ENCODE measurements at places on chromosomes 2 and 18.

GRCh38 chr2:68726608-68727367, 7.8 kb upstream of the ARHGAP25 start:
- DNase-seq, result no peak

DNA sequence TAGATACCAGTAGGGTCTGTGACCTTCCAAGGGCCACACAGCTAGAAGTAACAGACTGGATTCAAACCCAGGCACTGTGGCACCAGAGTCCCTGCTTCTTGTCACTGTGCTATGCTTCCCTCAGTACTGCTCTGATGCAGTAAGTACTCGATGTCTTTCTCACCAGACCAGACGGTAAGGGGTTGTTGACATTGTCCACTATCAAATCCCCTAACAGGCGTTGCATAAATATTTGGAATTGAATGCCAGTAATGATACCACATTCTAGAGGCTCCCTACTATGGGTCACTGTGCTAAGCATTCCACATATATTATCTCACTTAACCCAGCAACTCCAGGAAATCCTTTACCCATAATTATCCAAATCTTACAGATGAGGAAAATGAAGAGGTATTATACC, 223.1 kb downstream of the C1D start:
- DNase-seq, result no peak

- no peak for DNase-seq
Observed at GRCh38 chr2:174670446-174670845, 72.8 kb upstream of the WIPF1 start.

GRCh38 chr18:11021477-11021876, 127.9 kb downstream of the PIEZO2 start:
- no peak for DNase-seq

- peak; percentile 22 for DNase-seq
Observed at GRCh38 chr2:223046470-223047040, 5.4 kb upstream of the KCNE4 start.

GRCh38 chr2:237254369-237254861, 159.5 kb downstream of the COL6A3 start:
- peak; percentile 88 for DNase-seq

DNA sequence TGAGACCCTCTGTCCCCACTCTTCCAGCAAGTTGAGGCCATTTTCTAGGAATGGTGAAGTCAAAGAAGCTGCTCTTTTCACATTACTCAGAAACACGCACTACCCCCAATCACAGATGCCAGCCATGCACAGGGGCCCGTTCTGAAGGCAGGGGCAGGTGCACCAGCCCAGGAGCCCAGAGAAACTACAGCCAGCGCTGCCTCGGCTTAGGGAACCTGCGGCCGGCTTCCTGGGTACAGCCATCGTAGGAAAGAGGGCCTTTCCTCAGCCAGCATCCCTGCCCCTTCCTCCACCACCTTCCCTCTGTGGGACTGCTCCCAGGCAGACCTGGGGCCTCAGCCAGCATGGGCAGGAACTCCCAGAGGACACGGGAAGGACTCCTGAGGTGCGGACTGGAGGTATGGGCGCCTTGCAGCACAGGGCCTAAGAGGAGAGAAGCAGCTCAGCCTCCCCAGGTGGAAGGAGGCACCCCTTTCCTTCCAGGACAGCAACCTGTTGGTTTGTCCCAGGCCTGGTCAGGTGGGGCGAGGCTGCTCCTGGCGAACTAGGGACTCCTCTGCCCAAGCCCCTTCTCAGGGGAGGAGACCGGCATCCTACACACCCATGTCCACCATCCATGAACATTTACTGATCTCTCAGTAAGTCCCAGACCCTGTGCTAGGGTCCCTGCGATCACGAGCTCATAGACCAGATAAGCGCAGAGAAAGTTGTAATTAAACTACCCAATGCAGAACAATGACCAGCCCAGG, 99.0 kb upstream of the ID2 start:
- DNase-seq, result no peak

GRCh38 chr2:28527196-28527595, 31.3 kb downstream of the PLB1 start:
- DNase-seq, result no peak

DNA sequence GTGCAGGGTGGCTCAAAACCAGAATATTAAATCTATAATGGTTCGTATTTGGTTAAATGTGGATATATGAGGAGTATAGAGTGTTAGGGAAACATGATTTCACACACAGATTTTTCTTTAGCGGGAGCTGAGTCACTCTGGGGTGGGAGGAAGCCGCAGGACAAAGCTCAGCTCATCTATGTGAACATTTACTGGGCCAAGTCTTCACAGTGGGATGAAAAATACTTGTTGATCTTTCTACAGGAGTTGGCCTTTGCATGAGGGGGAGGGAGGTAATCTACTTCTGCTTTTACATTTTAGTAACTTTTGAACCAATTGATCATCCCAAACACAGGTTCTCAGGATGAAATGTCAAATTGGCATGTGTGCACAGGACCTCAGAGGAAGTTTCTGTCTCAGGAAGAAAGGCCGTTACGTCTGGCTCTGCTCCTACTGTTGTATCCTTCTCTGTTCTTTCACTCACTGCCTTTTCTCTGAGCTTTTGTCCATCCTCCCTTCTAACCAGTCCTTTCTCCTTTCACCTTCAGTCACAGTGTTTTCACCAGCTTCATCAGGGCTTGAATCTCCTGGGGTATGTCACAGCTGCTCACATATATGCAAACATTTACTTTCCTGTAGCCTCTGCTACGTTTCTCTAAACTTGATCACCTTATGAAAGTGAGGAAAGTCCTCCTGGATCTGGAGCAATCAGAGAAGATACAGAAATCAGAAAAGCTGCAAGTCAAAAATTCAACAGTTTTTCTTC, 943.3 kb upstream of the FANCL start:
- no peak for DNase-seq

- DNase-seq, result peak; percentile 66
Observed at GRCh38 chr2:1744446-1745170, at the start of gene PXDN. Gene PXDN, minus strand, starts transcription at chr2:1744515. Its CDS starts 60 bp downstream, at chr2:1744455.

- DNase-seq, result no peak
Observed at GRCh38 chr18:79531386-79531785, 135.7 kb downstream of the NFATC1 start.
